ENCODE measurements at places on chromosomes 13 and 19.

GRCh38 chr19:8421484-8422461 lies 8.7 kb downstream of the MARCHF2 start:
- no peak for DNase-seq

DNA sequence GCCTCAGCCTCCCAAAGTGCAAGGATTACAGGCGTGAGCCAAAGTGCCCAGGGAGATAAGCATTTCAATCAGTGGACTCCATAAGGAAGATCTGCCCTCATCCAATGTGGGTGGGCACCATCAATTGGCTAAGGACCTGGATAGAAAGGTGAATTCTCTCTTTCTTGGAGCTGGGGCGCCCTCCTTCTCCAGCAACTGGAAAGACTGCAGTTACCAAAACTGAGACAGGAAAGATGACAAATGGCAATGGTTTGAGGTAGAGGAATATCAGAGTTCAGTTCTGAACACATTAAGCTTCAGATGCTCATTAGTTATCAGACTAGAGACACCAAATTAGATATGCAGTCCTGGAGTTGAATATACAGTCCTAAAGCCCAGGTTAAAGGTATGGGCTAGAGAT lies 10.5 kb upstream of the ELF1 start:
- peak; percentile 55 for DNase-seq

DNA sequence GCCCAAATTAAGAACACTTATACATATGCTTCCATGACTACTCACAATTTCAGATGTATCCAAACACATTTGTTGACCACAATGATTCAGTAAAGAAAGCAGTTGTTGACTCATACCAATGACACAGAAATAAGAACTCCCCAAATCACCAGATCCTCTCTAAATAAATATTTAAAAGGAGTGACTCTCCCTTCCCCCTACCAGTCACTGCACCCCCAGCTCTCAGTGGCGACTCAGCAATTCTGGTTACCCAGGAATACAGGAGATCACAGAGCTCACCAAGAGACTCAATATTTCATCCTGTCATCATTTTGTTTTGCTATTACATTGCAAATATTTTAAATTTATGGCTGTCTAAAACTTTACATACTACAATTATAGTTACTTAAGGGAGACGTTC lies 131.5 kb downstream of the RGCC start:
- DNase-seq: peak; percentile 78

DNA sequence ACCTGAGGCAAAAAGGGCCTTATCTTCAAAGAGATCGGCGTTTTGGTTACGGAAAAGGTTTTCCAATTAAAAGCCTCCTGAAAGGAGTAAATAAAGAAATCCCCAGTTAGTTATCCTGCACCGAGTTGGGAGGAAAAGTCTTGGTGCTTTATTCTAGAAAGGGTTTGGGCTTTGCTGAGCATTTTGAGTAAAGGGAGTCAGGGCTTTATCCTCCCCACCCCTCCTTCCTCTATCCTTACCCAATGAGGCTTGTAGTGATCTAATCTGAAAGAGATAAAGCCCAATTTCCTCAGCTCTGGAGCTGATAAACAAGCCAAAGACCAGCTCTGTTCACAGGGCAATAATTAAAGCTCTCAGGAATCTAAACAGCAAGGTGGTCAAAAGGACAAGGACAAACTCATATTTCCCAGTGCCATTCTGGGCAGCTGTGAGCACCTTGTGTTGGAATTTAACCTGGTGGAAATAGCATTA lies 188.9 kb upstream of the TSC22D1 start:
- no peak for DNase-seq

DNA sequence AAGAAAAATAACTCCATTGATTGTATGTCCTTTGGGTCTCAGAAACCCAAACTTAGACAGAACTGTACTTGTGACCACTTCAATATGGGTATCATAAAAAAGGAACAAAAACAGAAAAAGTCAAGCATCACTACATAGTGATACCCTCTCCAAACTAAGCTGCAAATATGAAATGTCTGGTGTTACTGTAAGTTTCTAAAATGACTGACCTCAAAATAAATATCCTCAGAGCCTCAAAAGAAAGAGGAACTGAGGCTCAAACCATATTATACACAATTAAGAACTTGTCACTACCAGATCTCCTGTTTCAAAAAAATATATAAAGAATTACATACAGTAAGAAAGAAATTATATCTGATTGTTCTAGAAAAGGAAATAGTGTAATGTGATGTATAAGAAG lies 787.9 kb upstream of the KLHL1 start:
- DNase-seq: no peak

- DNase-seq: peak; percentile 52
These were observed 5.3 kb upstream of the GPR4 start for GRCh38 chr19:45607071-45608029.

DNA sequence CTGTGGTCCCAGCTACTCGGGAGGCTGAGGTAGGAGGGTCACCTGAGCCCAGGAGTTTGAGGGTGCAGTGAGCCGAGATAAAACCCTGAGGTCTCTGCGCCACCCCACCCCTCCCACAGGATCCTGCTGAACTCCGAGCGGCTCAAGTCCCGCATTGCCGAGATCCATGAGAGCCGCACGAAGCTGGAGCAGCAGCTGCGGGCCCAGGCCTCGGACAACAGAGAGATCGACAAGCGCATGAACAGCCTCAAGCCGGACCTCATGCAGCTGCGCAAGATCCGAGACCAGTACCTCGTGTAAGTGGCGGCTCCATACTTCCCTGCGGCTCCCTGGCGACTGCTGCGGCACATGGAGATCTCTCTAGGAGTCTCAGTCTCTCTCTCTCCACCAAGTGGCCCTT lies 6.6 kb upstream of the IFI30 start:
- DNase-seq: no peak

DNA sequence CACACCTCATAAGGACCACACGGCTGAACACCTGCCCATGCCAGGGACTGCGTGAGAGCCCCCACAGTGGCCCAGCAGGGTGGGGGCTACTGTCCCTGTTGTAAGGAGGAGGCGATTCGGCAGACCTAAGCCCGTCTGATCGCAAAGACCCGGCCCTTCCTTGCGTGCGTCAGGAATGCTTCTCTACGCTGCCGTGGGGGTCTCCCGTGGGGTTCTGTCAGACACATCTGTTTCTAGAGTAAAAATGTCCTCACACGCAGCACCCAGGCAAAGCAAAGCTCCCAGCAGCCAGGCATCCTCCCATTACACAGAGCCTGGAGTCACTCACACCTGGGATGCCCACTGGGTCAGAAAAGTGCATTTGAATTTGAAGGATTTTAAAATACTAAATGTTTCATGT lies 147.7 kb upstream of the SOX1 start:
- no peak for DNase-seq

DNA sequence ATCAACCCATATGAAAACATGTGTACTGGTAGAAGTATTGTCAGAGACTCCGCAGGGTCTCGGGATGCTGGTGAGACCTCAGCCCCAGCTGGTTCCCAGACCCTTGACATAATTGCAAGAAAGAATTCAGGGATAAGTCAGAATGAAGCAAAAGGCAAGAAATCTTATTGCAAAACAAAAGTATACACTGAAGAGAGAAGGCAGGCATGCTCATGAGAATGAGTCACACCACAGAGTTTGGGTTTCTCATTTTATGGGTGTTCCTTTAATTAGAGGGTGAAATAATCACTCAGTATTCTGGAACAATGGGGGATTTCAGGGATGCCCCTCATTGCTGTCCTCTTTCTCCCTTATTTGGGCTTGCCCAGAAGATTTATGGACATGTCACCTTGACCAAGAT lies 1423.8 kb upstream of the MIR17HG start:
- DNase-seq: no peak

DNA sequence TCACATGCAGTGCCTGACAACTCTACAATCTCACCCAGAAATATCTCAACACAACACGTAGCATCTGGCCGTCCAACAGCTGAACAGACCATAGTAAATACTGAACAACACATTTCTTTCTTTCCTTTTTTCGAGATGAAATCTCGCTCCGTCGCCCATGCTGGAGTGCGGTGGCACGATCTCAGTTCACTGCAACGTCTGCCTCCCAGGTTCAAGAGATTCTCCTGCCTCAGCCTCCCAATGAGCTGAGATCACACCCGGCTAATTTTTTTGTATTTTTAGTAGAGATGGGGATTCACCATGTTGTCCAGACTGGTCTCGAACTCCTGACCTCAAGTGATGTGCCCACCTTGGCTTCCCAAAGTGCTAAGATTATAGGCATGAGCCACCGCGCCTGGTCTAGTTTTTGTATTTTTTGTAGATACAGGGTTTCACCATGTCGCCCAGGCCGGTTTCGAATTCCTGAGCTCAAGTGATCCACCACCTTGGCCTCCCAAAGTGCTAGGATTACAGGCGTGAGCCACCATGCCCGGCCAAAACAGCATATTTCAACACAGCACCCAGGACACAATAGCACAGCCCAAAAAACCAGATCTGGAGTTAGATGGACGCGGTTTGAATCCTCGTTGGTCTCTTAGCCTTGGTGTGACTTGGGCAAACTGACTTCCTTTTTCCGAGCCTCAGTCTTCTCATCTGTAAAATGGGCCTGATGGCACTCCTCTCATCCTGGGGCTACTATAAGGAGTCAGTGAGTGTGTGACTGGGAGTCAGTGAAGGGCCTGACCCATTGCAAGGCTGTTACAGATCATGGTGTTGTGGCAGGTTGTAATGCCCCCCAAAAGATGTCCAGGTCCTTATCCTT lies 22.6 kb downstream of the CYP2A6 start:
- DNase-seq: no peak

DNA sequence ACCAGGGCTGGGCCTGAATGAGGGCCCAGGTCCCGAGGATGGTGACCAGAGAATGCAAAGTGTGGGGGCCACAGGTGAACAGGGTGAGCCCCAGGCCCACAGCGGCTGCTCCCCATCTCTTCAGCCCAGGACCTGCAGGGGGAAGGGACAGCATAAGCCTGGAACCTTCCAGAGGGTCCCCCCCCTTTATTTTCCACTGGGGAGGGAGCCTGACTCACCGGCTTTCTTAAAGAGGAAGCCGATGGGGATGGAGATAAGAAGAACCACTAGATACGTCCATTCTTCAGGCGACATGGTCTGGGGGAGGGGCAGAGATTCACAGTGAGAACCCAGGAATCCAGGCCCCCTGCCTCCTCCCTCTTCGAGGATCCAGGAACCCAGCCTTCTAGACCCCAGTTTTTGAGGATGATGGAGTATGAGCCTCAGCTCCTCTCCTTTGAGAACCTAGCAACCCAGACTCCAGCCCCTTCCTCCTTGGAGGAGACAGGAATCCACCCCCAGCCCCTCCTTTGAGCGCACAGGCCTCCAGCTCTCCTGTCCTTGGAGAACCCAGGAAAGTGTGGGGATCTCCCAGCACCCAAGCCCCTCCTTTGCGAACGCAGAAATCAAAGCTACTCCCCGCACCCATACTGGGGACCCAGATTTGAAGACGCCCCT lies 1.0 kb downstream of the MBOAT7 start:
- DNase-seq: peak; percentile 54

DNA sequence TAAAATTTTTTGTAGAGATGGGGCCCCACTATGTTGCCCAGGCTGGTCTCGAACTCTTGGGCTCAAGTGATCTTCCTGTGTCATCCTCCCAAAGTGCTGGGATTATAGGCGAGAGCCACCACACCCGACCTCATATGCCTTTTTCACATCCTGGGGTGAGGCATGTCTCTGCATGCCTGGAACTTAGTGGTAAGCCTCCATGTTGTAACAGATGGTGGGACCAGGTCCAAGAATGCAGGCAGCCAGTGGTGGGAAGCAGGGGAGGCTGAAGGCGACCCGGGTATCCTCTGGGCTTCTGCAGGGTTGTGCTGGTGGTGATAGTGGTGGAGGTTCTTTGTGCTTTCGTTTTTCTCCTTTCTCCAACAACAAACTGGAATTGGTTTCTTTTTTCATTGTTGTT lies 30.1 kb upstream of the CCDC124 start:
- DNase-seq: no peak

- no peak for DNase-seq
These were observed 239.4 kb downstream of the COL4A1 start for GRCh38 chr13:110067355-110068175.

DNA sequence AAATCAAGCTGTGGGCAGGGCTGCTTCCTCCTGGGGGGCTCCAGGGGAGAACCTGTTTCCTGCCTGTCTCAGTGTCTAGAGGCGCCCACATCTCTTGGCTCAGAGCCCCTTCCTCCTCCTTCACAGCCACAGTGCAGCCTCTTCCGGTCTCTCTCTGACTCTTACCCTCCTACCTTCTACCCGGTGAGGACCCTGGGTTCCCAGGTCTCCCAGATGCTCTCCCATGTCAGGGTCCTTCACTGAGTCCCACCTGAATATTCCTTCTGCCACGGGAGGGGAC lies 153.1 kb downstream of the KDM4B start:
- no peak for DNase-seq

DNA sequence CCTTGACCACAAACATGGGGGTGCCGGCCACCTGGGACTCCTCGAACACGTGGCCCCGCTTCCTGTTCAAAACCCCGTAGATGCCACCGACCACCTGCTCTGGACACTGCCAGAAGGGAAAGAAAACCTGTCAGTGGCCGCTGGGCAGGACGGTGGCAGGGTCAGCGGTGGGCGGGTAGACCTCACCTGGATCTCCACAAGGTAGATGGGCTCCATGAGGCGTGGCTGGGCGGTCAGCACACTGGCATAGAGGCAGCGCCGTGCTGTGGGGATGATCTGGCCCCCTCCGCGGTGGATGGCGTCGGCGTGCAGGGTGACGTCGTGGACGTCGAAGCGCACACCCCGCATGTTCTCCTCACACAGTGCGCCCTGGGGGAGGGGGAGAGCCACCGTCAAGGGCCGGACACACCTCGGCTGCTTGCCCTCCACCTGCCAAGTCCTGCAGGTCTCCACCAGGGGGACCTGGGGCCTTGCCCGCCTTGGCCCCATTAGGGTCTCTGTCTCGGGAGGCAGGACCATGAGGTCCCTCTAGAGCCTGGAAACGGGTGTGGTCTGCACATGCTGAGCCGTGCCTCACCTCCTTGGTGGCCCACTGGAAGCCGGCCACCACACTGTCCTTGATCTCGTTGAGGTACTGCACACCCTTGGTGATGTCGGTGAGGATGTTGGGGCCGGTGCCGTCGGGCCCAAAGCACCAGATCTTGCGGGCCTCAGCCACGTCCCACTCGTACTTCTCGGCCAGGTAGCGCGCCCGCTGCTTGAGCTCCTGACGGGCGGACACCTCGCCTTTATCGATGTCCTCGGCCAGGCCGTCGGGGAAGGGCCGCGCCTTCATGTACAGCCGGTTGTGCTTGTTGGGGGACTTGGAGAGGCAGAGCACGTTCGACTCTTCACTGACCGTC lies 6.6 kb upstream of the DAPK3 start:
- DNase-seq: no peak

DNA sequence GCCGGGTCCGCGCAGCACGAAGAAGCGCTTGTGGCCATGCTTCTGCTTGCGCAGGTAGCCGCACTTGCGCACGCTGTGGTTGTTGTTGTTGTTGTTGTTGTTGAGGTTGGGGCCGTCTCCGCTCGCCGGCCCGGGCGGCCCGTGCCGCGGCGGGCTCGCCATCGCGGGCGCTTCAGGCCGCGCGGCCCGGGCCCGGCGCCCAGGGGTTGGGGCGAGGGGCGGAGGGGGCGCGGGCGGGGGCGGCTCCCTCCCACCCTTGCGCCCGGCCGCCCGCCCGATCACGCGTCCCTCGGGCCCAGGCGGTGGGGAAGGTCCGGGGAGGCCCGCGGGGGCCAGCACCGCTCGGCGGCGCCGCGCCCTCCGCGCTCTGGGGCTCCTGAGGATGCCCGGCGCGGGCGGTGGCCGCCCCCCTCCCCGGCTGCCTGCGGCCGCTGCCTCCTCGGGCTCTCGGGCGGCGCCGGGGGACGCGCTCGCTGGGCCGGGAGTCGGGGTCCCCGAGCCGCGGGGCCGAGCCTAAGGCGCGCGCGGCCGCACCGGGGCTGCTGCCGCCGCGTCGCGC lies 412 bp downstream of the IRS2 start:
- DNase-seq: peak; percentile 65

- no peak for DNase-seq
These were observed 22.0 kb upstream of the RB1 start for GRCh38 chr13:48281556-48281955.

- no peak for DNase-seq
These were observed 450.5 kb downstream of the KLF12 start for GRCh38 chr13:73683746-73684145.

Measured in hematopoietic multipotent progenitor cell treated with erythropoietin and hydrocortisone succinate and interleukin-3 and kit ligand, for 17 days (in vitro differentiated cells).